ENCODE measurements at places on chromosomes 3 and 15.

DNA sequence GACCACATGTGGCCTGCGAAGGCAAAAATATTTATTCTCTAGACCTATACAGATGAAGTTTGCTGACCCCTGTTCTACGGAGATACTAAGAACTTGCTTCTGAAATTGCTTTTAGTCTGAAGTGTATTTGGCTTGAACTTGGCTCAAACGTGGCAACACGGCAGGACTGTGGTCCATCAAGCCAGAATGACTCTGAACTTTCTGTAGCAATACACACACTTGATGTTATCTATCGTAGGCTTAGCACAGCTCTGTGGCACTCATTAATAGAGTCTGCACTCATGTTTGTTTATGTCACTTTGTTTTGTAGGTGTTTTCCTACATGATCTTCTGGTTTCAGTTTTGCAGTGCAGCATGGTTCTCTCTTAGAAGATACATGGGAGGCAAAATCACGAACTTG lies 298.1 kb downstream of the ADAMTS17 start:
- no peak for DNase-seq

DNA sequence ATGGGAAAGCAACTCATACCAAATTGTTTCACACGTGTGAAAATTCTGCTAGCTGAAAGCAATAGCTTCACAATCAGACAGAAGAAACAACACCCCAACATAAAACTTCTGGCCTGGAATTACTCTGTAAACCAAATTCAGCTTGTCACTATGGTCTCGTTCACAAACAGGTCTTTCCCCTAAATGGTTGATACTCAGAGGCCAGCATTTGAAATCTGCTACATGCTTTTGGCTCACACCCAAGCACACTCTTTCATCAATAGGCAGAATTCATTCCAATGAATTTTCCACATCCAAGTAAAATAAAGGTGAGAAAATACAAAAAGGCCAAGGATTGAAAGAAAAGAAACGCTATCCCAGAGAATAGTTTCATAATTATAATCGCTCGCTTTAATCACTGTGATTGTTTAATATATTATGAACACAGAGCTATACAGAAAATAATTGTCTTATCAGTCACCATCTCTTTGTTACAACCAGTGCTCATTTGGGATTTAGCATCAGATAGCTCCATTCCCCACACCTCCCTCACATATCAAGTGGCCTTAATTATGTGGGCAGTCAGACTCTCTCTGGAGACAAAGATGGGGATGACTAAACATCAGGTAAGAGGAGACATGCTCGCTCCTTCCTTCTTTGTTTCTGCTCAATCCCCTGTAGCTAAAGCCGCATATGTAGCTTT lies 503.8 kb upstream of the ARRDC4 start:
- DNase-seq: no peak

DNA sequence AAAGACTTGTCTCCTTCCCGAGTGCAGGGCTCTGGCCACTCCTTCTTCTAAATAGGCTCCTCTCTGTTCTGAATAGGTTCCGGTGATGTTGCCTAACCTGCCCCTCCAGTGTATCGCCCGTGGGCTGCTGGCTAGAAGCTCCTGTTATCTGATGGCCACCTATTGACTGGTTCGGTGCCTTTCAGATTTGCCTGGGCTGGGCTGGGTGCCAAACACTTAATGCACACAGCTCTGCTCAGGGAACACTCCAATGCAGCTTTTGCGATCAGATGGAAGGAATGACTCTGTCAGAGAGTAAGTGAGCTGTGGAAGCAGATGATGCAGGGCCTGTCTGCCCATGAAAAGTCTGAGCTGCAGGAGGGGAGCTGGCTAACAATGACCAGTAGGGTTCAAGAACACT lies 112.9 kb downstream of the CORO2B start:
- no peak for DNase-seq

- no peak for DNase-seq
Observed at GRCh38 chr3:54951405-54951804, 23.5 kb upstream of the LRTM1 start.

DNA sequence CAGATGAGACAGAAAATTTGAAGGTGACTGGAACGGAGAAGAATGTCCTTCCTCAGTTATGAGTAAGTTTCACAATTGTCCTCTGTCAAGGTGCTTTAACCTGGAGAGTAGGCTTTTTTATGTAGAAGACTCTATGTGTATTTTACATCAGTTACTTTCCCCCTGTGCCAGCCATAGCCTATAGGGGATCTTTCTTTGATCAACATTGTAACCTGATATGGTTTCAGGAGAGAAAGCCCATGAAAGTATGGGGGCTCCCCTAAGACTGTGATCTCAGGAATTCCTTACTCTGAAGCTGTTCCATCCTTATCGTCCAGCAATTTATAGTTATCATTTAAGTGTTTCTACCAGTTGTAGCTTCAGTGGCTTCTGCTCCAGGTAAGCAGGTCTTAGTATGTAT lies 1076.3 kb upstream of the EPHA6 start:
- DNase-seq: no peak
